ENCODE measurements at places on chromosomes 4 and X.

DNA sequence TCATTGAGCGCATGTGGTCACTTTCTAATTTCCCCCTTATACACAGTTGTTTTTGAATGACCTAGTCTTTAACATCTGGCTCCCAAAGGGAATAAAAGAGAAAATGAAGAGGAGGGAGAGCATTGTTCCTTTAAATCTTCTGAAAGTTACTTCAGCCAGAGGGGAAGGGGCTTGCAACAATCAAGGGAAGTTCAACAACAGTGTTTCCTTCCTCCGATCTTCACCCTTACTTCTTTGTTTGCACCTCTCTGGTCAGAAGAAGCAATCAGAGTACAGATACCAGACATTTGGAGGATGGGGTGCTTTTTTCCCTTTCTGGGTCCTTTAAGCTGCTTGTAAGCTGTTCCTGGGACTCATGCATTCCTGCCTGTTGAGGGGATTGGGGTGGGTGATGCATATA lies 125.4 kb downstream of the TBC1D19 start:
- DNase-seq = no peak

GRCh38 chrX:9533611-9534010 lies 68.8 kb downstream of the TBL1X start:
- no peak for DNase-seq

DNA sequence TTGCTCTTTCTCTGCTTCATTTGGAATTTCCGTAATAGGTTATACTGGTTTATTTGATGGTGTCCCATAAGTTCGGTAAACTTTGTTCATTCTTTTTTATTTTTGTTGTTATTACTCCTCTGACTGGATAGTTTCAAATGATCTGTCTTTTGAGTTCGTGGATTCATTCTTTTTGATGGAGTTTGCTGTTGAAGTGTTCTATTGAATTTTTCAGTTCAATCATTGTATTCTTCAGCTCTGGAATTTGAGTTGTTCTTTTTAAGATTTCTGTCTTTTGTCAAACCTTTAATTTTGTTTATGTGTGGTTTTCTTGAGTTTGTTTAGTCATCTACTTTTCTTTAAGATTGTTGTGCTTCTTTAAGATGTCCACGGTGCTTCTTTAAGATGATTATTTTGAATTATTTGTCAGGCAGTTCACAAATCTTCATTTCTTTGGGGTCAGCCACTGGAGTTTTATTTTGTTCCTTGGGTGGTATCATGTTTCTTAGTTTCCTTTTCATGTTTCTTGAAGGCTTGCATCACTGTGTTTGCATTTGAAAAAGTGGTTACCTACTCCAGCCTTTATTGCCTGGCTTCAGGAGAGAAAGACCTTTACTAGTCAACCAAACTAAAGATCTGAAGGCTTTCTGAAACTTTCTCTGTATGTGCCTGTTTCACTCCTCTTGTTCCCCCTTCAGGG lies 154.8 kb upstream of the ANXA3 start:
- DNase-seq = no peak

DNA sequence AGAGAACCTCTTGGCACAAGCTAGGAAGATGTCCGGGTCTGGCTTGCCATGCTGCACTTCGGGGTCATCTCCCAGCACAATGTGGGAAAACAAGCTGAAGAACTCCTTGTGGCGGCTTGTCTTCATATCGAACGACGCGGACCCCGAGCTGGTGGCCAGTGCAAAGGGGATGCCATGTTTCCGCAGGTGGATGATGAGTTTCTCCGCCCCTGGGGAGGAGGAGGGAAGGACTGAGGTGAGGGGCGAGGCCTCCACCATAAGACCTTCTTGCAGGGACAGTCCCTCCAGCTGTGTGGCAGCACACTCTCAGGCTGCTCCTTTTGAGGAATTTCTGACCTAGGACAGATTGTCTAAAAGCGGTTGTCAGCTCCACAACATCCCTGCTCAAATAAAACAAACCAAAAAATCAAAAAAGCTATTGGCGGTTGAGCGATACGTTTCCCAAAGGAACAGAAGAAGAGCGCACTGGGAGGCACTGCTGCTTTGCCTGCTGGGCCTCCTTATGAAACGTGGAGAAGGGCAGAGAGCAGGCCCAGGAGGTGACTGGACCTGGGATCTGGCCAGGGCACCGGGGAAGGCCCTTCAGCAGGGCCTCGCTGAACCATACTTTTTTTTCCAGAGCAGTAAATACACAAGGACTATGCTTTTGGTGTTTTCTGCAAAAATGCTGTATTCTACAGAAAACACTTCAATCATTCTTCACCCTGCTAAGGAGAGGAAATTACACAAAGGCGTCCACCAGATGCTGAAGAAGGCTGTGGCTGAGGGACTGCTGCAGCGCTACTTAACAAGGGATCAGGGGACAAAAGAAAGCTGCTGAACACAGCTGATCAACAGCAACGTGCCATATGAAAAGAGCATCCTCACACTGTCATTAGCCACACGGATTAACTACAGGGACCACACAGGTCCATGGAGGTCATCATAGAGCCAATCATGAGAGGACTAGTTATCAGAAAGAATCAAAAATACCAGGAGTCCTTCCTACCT lies 70.0 kb upstream of the STS start:
- DNase-seq = no peak

DNA sequence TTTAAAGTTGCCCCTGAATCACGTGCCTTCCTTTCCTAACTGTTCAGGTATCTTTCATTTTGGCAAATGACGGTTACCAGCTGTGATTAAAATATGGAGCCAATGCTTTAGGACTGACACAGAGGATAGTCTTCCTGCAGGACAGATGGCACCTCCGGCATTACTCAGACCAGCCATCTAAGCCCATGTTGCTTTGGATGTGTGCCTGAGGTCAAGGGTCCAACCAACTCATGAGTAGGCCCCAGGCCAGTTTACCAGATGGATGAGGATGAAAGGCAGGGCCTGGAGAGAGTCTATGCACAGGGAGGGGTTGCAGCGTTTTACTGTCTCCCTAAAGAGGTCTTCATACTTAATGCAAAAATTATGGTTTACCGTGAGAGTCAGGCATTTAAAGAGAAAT lies 174.0 kb upstream of the GATB start:
- DNase-seq = no peak

- no peak for DNase-seq
Observed at GRCh38 chrX:71623714-71624113, 5.4 kb upstream of the CXCR3 start.

DNA sequence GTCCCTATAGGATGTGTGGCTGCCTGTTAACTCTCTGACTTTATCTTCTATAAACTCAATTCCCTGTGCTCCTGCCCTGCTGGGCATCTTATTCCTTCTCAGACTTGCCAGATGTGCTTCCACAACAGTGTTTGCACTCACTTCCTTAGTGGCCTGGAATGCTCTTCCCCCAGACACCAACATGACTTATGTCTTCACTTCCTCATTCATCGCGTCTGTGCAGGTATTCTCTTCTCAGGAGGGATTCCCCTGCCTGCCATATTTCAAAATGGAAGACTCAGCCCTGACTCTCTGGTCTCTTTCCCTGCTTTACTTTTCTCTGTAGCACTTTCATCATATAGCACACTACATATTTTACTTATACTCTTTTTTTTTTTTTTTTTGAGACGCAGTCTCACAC lies 344.0 kb downstream of the CENPC start:
- no peak for DNase-seq

DNA sequence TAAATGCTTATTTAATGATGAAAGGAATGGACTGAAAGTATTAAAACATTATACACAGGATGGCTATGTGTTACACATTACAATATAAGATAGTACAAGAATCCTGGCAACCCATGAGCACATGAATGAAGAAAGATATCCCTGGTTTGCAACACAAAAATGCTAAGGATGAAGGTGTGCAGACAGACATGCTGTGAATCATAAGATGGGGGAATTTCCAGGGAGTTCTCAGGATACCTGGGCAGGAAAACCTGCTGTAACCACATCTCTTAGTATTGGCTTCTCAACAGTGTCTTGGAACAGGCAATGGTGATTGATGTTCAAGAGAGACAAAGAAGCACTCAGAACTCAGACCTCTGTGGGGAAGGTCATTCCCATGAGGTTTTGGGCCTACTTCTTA lies 23.9 kb upstream of the ANOS1 start:
- DNase-seq = no peak

- DNase-seq = no peak
Observed at GRCh38 chrX:130937101-130937500, 34.1 kb upstream of the ENOX2 start.

DNA sequence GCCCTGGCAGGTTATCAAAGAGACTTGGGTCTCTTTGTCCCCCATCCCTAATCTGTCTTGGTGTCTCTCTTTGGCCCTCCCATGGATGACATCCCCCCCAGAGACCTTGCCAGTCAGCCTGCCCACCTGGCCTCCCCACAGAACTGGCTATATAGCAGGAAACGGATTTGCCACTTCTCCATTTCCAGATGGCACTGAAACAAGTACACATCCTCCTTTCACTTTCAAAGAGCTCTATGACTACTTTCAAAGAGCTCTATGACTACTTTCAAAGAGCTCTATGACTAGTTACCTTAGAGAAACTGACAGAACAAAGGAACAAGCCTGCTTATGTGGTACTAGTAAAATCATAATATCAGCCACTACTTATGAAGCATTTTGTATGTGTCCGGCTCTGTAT lies 175.3 kb downstream of the MAML3 start:
- no peak for DNase-seq

DNA sequence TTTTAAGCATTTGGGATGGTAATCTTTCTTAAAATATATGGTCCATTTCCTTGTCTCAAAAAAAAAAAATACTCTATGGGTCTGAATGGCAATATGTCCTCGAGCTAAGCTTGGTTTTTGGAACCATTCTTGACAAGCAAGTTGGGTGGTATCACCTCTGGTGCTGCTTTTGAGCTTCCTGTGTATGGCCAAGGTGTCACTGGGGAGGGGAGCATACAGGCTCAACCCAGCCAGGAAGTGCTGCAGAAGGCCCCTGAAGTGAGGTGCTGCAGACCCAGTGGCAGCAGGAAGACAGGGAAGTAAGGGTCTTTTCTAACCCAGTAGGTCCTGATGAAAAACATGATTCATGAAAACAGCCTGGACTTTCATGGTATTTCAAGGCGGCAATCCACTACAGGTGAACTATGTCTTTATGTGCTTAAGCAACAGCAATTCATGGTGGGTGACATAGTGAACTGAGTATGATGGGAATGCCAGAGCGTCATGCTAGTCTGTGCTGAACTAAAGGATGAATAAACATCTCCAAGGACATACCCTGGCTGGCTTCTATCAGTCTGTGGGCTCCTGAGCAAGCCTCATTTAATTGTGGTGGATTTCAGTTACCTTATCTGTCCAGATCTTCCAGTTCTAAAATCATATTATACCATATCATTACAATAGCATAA lies 15.1 kb downstream of the TRAPPC2 start:
- no peak for DNase-seq

DNA sequence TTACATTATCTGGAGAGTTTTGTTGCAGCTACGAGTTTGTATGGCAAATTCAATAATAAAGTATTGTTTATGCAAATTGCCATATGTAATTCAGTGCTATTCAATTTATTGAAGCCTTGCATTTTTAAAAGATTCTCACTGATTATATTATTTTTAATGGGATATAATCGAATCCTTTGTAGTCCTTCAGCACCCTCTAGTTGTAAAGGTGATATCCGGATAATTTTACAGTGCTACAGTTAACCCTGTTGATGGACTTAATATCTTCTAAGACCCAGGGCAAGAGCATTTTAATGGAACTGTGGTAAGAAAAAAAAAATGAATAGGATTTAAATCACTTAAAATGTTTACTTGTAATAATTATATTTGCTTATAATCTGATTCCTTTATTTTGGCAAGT lies 48.5 kb upstream of the GRIA2 start:
- no peak for DNase-seq

DNA sequence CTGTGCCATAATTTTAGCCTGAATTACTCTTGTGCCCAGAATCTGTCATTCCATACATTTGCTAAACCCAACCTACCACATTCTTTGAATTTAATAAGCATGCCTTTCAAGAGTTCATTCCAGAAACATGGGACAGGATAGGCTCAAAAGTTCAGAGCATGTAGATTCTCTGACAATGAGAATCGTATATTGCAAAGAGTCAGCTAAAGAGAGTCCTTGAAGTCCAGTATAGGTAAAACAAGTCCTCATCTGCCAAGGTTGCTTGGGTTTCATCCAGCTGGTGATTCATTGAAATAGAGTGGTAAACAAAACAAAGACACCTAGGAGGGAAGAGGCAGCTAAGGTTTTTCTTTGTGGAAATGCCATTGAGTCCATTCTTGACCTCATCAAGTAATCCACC lies 249.3 kb upstream of the DIPK2B start:
- no peak for DNase-seq

GRCh38 chr4:162847945-162848549 lies 318.6 kb downstream of the NAF1 start:
- no peak for DNase-seq

DNA sequence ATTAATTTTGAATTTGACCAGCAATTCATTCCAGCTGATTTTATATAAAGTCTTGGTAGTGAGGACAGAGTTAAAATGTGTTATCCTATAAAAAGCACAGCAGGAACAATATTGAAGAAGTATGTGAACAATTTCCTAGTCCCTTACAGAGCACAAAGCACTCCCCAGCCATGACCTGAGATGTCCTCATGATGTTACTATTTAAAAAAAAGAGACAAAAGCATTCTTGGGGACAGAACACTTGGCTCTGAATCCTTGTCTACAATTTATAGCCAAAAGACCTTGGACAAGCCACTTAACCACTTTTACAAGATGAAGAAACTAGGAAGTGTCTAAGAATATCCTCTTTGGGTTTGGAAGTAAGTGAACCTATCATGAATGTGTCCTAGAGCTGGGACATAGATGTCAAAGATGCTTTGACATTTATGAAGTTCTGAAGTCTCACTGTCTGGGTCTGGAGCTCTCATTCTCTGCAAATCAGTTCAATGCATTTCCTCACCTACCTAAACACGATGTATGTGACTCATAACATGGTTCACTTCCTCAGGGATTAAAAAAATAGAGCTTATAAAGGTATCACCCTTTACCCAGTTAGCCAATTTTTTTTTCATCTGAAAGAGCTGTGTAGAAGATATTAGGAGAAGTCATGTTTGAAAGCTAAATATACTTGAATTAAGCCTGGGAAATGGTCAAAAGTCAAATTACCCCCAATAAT lies 61.4 kb downstream of the IGFBP7 start:
- DNase-seq = no peak

- DNase-seq = no peak
Observed at GRCh38 chr4:109649872-109650271, 53.4 kb downstream of the CASP6 start.

- no peak for DNase-seq
Observed at GRCh38 chr4:61202638-61203435, 2.7 kb downstream of the ADGRL3 start.

GRCh38 chrX:129719268-129719667 lies 19.5 kb upstream of the XPNPEP2 start:
- DNase-seq = no peak

- DNase-seq = no peak
Observed at GRCh38 chr4:146927695-146928094, 18.0 kb downstream of the TTC29 start.

Measured in activated T-helper 1 cell treated with anti-CD3 and anti-CD28 coated beads, Interleukin-2, amount 50 U/mL, for 16 hours (primary cell).